ENCODE measurements at places on chromosomes 5 and 9. TPM values are rescaled to one million over a fixed set of nuclear protein-coding genes. Genes with fewer than 3 reads are reported as not detected.

DNA sequence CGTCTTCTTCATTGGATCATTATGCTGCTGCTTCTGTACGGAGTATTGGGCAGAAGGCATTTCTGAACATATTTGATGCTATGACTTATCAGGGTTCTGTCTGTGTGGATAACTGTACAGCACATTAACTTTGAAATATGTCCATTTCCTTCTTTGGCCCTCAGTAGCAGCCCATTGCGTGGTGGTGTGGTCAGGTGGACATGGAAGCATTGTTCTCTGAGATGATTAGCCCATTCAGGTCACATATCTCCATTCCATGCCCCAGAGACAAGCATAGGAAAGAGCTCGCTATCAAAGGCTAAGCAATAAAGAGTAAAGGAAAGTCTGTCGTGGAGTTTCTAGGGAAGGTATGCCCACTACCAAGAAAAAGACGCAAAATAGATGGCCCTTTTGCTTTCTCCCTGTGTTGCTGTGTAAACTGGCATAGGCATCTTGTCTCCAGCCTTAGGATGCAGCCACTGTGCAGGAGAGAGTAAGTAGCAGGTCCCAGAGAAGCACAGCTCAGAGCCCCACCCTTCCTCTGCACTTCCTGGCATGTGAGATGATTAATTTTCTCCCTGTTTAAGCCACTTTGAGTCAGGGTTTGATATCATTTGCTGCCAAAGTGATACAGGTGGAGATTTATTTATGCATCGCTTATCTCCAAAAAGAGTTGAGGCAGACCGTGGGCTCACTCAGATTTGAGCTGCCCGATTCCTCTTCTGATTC lies 221.9 kb downstream of the PDZD2 start:
- H3K4me3 ChIP-seq, result no peak overlapping the region
- peaks cover 37% of the 10 kb centered on the region for H3K36me3 ChIP-seq
- DNase-seq, result no peak
- H3K4me1 ChIP-seq, result peaks cover 2% of the 10 kb centered on the region
- H3K27me3 ChIP-seq, result no peaks in the 10 kb centered on the region

DNA sequence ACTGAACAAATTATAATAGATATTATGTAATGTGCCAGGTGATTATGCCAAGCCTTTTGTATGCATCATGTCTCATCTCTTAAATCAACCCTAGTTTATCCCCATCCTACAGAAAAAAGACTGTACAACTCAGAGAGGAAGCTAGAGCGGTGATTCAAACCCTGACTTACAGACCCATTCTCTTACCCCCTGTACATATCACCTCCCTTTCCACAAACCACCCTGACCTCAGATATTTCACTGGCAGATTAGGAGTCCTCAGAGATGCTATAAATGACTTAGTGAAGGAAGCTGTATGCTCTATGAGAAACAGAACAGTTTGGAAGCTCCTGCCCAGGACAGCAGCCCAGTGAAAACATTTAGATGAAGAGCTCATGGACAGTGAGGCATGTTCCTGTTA lies 79.1 kb upstream of the RARS1 start:
- H3K4me3 ChIP-seq, result no peak overlapping the region
- H3K4me1 ChIP-seq, result peaks cover 13% of the 10 kb centered on the region
- no peaks in the 10 kb centered on the region for H3K36me3 ChIP-seq
- no peaks in the 10 kb centered on the region for H3K27me3 ChIP-seq
- DNase-seq, result no peak

DNA sequence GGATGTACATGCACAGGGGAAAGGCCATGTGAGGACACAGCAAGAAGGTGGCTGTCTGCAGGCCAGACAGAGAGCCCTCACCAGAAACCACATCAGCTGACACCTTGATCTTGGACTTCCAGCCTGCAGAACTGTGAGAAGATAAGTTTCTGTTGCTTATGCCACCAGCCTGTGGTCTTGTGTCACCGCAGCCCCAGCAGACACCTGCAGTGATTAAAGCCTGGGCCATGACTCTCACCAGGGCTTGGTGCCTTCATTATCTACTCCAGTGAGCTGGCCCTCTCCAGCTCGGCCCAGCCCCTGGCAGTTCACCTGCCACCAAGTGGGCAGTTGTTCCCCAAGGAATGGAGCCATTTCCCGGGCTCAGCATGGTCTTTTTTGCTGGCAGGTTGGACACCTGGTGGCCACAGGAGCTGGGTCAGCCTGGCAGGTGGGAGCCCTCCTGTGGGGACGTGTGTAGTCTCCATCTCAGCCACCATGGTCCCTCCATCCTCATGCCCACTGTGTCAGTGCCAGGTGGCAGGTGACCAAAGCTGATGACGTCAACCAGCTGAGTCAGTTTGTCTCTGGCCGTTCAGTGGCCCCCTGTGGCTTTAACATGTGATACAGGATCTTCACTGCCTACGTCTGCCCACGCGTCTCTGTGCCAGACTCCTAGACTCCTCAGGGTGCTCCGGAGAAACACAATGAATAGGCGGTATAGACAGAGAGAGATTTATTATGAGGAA lies 99.9 kb upstream of the PPP1R26 start:
- H3K4me3 ChIP-seq, result no peak overlapping the region
- H3K27me3 ChIP-seq, result no peaks in the 10 kb centered on the region

DNA sequence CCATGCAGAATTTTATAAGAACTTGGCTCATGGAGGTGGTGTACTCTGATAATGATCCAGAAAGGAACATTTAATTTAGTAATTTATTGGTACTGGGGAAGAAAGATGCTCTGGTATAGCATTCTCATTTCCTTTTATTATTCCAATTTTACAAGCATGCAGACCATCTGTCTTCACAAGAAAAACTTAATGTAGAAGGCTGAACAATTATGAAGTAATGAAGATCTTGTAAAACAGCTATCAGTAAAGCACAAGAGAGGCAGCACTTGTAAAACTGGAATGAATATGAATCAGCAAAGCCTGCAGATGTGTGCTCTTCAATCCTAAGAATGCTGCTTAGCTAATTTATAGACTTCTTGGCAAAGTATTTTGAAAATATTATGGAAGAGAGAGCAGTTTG lies 300.0 kb downstream of the YTHDC2 start:
- H3K27ac ChIP-seq, result no peak overlapping the region
- no peak for DNase-seq
- H3K36me3 ChIP-seq, result no peaks in the 10 kb centered on the region
- H3K4me3 ChIP-seq, result no peak overlapping the region
- H3K27me3 ChIP-seq, result no peaks in the 10 kb centered on the region
- no peaks in the 10 kb centered on the region for H3K4me1 ChIP-seq

NUTM2G gene
- not detected for total RNA-seq

GRCh38 chr5:78677777-78678668 lies 29.5 kb upstream of the LHFPL2 start:
- DNase-seq, result peak; percentile 79
- no peak overlapping the region for H3K4me3 ChIP-seq
- H3K36me3 ChIP-seq, result no peaks in the 10 kb centered on the region
- H3K27ac ChIP-seq, result peak overlapping the region; percentile 84

DNA sequence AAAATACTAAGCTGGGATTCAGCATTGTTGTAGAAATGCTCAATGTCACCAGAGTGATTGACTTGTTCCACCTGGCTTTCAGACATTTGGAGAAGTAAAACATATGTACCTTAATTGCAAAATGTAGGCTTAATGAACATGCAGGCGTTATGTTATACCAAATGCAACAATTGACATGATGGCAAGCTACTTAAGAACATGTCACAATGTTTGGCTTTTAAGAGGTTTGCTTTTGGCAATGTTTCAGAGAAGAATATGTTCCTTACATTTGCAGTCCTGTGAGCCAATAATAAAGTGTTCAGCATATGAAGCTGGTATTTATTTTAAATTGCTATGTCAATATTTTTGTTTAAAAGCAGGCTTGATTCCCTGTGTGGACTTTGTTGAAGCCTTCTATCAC lies 111.7 kb upstream of the NUDT12 start:
- no peaks in the 10 kb centered on the region for H3K36me3 ChIP-seq
- H3K4me1 ChIP-seq, result no peaks in the 10 kb centered on the region
- H3K4me3 ChIP-seq, result no peak overlapping the region

GRCh38 chr5:82406205-82406773 lies 128.1 kb upstream of the RPS23 start:
- no peaks in the 10 kb centered on the region for H3K4me1 ChIP-seq
- H3K36me3 ChIP-seq, result no peaks in the 10 kb centered on the region
- peak overlapping the region; percentile 67 for H3K27ac ChIP-seq
- no peak for DNase-seq

GRCh38 chr5:160432196-160432595 lies 10.5 kb downstream of the PTTG1 start:
- H3K27me3 ChIP-seq, result no peaks in the 10 kb centered on the region
- H3K4me1 ChIP-seq, result no peaks in the 10 kb centered on the region
- no peak for DNase-seq
- H3K27ac ChIP-seq, result no peak overlapping the region
- no peak overlapping the region for H3K4me3 ChIP-seq

DNA sequence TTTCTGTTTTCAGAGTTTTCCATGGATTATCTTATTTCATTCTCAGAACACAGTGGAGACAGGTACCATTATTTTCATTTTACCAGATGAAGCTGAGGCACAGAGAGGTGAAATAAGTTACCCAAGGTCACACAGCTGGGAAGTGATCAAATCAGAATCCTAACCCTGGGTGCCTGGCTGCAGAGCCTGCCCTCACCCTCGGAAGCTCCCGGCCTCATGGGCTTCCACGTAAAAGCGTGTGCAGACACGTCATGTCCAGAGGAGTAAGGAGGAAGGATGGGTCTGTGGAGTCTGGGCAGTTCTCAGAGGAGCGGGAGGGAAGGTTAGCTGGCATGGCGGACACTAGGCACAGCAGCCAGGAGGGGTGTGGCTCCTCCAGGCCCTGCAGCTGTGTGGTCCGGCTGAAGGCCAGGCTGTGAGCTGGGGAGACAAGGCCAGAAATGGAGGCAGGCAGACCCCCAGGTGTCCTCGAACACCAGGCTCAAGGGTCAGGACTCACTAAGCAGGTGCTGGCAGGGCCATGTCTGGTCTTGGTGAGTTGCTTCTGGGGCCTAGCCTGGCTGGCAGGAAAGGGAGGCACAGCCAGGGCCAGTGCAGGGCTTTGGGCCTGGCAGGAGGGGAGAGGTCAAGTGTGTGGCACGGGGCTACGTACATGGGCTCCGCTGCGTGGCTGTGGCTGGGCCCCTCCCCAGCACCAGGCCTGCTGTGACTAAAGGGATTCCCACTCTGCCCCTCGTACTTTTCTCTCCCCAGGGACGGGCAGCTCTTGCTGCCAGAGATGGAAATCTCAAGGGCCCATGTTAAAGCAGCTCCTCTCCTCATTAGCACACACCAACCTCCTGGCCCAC lies 5.6 kb downstream of the TBC1D9B start:
- peaks cover 22% of the 10 kb centered on the region for H3K36me3 ChIP-seq
- H3K4me3 ChIP-seq, result no peak overlapping the region
- peaks cover 27% of the 10 kb centered on the region for H3K4me1 ChIP-seq
- no peaks in the 10 kb centered on the region for H3K27me3 ChIP-seq
- H3K27ac ChIP-seq, result no peak overlapping the region

FABP6 gene
- total RNA-seq, result not detected

SCGB3A1 gene
- total RNA-seq, result not detected

CATSPER3 gene
- total RNA-seq, result 1.3 TPM

LCN10 gene
- 7.6 TPM for total RNA-seq

DNA sequence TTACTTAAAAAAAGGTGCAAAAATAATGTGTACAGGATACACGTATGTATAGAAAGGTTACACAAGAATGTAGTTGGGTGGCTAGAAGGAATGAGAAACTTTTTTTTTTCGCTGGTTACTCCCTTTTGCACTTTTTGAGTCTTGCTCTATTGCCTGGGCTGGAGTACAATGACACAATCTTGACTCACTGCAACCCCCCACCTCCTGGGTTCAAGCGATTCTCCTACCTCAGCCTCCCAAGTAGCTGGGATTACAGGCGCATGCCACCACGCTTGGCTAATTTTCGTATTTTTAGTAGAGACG lies 15.8 kb downstream of the FBXW11 start:
- H3K27ac ChIP-seq, result no peak overlapping the region
- no peak overlapping the region for H3K4me3 ChIP-seq
- no peaks in the 10 kb centered on the region for H3K36me3 ChIP-seq
- DNase-seq, result no peak
- H3K4me1 ChIP-seq, result peaks cover 25% of the 10 kb centered on the region
- H3K27me3 ChIP-seq, result no peaks in the 10 kb centered on the region

DNA sequence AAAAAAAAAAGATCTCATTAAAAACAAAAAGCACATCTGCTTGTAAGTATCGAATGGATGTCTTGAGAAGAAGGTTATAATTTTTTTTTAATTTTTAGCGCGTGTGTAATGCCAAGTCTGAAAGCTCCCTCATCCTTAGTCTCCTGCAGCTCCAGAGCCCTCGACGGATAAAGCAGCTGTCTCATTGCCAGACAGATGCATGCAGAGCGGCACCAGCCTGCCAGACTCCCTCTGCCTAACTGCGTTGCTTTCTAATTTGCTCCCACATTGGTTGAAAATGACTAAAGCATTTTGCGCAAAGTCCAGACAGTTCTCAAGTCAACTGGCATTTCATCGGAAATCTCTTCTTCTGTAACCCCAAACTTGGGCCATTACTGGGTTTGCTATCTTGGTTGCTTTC lies 29.4 kb downstream of the OLFM1 start:
- H3K27me3 ChIP-seq, result no peaks in the 10 kb centered on the region
- no peak overlapping the region for H3K27ac ChIP-seq
- H3K36me3 ChIP-seq, result no peaks in the 10 kb centered on the region
- H3K4me3 ChIP-seq, result no peak overlapping the region

Data from tibial nerve (tissue), 4 donors.